ENCODE measurements at places on chromosomes 1 and 21.
A peak's percentile ranks its signal among the peaks of the same experiment; 100 is the strongest.

DNA sequence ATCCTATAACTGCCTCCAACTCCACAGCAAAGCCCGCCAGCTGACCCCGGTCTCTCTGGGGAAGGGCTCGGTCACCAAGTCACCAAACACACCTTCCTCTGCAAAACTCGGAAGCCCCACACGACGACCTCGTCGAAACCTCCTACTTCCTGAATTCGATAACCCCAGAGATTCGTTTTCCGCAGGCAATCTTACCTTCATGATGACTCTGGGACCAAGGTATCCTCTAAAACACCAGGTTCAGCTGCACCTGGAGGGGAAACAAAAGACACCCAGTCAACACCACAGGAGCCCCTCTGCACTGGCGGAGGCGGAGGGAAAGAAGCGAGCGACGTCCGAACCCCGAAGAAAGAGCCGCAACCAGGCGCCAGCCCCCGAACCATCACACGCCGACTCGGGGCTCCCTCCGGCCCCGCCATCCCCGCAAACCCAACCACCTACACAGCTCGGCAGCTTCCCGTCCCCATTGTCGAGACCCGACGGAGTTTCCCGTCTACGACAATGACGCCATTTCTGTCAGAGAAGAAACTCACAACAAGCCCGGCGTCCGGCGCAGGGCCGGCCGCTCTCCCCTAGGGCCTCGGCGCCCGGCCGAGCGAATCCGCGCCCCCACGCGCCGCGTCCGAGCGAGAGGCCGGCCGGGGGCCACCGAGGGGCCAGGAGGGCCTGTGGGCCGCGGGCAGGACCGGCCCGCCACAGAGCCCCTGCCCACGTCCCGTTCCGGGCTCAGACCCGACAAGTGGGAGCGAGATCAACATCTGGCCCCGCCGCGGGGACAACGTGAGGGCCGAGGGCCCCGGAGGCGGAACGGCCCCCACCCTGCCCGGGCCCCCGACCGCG lies 1.0 kb downstream of the ARID4B start:
- DNase-seq = peak; percentile 71

GRCh38 chr1:39960431-39960958 lies 5.5 kb downstream of the MFSD2A start:
- DNase-seq = peak; percentile 66

GRCh38 chr1:225748529-225748928 lies 29.1 kb upstream of the SRP9 start:
- DNase-seq = no peak

- no peak for DNase-seq
These were observed 59.7 kb downstream of the MRPL37 start for GRCh38 chr1:54259546-54260140.

DNA sequence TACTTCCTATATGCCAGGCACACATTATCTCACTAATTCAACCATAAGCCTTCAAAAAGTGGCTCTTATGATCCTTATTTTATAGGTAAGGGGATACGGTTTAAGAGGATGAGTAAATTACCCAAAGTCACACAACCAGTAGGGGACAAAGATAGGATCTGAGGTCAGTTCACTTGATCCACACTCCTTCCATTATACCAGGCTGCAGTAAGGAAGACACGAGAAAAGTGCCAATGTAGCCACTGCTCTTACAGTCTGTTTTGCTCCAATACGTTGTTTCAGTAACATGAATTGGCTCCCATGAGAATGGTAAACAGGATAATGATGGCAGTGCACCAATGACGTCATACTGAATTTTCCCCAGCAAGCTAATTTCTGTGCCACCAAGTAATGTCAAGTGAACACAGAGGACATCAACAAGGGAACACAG lies 15.4 kb upstream of the GUCA2A start:
- DNase-seq = no peak

GRCh38 chr1:247647864-247648263 lies 31.7 kb downstream of the OR13G1 start:
- DNase-seq = no peak

- no peak for DNase-seq
These were observed at the start of gene PLD5 for GRCh38 chr1:242524571-242525359. PLD5 (minus strand) TSS chr1:242524697.

- peak; percentile 71 for DNase-seq
These were observed 97.2 kb upstream of the ARTN start for GRCh38 chr1:43836267-43836951.

- no peak for DNase-seq
These were observed 155.5 kb downstream of the KCNH1 start for GRCh38 chr1:210978316-210978973.

DNA sequence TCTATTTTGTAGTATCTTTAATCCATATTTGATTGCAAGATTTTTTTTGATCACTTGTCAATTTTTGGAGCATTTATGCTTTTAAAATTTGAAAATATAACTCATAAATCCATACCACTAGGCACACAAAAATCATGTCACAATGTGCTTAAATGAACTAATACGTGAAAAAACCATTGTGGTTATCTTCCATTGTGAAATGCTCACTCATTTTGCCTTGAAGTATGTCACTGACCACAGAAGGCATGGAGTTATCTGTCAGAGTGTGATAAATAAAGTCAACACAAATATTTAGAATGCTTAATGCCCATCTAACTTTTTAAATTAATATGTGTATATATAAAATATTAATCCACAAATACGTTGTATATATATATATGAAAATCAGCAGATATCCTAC lies 347.2 kb downstream of the PTPRC start:
- no peak for DNase-seq

- DNase-seq = no peak
These were observed 26.0 kb downstream of the RABIF start for GRCh38 chr1:202862679-202863560.

DNA sequence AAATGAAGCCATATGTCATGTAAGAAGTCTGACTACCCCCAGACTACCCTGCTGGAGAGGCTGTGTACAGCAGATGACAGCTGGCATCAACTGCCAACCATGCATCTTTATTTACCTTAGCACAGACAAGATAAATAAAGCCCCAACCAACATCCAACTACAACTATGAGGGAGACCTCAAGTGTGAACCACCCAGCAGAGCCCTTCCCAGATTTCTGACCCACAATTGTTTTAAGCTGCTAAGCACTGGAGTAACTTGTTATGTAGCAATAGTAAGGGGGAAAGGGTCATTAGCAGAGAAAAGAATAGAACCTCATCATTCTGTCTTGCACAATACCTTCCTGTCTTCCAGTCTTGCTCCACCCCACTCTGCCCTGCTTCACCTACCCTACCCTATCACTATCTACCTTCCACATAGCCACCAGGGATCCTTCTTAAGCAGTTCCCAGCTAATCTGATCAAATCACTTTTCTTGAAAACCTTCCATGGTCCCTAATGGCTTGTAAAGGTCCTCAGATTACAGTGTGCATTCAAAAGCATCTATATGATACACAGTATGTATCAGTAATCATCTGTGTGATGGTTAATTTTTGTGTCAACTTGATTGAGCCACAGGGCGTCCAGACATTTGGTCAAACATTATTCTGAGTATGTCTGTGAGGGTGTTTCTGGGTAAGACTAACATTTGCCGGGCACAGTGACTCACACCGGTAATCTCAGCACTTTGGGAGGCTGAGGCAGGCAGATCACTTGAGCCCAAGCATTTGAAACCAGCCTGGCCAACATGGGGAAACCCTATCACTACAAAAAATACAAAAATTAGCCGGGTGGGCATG lies 19.6 kb upstream of the RBM15 start:
- no peak for DNase-seq

DNA sequence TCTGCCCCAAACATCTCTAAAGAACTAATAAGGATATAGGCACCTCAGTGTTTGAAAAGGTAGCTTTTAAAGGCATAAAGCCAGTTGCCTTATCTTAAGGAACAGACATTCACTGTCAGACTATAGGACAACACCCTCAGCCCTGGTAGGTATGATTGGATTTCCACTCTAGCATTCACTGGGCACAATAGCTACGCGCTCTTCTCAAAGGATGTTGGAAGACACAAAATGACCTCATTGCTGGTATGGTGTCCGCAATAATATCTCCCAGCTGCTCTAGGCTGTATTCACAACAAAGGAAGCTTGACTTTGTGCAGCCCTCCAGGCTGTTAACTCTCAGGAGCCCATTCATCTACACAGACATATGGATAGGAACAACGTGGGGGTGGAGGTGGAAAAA lies 119.4 kb upstream of the CXADR start:
- DNase-seq = no peak

DNA sequence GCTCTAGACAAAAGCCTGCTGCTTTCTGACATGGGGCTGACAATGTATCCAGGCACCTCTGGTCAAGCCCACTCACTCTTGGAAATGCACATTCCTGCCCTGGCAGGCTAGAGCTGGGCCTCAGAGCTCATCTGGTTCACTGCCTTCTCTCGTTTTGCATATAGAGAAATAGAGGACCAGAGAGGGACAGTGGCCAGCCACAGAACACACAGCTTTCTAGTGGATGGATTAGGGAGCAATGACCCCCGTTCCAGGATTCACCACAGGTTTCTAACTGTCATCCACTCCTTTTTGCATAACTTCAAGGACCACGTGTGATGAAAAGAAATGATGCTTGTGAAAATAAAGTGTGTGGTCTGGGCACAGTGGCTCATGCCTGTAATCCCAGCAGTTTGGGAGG lies 129.6 kb upstream of the IGSF21 start:
- DNase-seq = no peak

- no peak for DNase-seq
These were observed 43.2 kb downstream of the ZSCAN20 start for GRCh38 chr1:33515607-33516006.

- DNase-seq = no peak
These were observed 41.7 kb downstream of the EXOC8 start for GRCh38 chr1:231295938-231296337.

DNA sequence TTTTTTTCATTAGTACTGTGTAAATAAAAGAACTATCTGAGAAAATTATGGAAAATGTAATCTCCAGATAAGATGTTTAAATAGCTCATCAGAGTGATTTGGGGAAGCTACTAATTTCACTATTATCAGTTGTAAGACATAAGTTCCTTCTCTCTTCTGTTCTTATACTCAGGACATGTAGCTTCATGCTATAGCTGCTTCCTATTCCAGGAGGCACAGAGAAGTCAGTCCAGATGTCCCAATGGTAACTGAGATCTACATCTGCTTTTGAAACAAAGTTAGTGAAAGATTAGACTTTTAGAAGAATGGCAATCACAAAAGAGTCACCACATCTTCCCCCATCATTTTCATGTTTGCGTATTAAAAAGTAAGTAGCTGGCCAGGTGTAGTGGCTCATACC lies 5.6 kb downstream of the MAP3K21 start:
- no peak for DNase-seq

DNA sequence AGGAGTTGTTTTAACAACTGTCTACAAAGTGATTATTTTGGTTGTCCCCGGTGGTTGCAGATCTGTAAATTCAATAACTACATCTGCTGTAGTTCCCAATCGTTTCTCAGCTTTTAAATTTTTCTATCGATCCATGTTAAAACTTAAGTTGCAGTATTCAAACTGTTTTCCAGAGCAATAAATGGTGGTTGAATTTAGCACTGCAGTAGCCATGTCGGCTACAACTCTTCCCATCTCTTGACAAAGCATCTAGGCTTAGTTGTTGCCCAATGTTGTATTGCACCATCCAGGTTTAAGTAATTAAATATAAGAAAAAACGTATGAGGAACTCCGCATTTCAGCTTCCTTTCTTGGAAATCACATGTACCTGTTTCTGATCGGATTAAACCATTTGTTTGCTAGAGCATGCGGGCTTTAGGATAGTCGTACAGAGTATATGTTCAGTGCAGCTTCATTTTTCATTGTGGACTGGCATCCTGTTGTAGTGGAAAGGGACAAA lies 996 bp downstream of the CNIH4 start:
- no peak for DNase-seq

- DNase-seq = no peak
These were observed 501 bp upstream of the DNAJC6 start for GRCh38 chr1:65308781-65309303.

- DNase-seq = no peak
These were observed 876 bp downstream of the SLAMF8 start for GRCh38 chr1:159827549-159827948.

- no peak for DNase-seq
These were observed 72.5 kb downstream of the SYDE2 start for GRCh38 chr1:85128316-85128715.

DNA sequence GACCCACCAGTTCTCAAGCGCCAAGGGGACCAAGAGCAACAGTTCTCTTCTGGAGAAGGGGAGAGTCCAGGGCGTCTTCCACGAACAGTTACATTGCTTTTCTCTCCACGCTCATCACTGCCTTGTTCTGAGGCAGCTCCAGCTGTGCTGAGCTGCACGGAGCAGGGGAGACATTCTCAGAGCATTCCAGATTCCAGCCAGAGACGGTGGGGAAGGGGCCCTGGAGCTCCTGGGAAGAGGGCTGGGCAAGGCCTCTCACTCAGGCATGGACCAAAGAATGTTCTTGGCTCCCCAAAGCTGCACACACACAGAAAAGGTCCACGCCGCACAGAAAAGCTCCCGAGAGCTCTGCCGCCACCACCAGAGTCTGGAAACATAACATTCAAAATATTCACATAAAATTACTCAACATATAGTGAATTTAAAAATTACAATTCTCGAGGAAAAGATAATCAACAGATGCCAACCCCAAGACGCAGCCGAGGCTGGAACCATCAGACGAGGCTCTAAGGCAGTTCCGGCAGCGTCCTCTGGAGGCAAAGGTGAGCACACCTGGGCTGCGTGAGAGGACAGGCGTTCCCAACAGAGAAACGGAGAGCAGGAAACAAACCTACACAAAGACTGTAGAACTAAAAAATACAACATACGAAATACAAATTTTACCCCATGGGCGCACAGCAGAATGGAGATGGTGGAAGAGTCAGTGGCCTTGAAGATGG lies 40.5 kb downstream of the UBE2G2 start:
- DNase-seq = no peak

GRCh38 chr1:25099343-25099951 lies 132.9 kb downstream of the SYF2 start:
- peak; percentile 33 for DNase-seq

DNA sequence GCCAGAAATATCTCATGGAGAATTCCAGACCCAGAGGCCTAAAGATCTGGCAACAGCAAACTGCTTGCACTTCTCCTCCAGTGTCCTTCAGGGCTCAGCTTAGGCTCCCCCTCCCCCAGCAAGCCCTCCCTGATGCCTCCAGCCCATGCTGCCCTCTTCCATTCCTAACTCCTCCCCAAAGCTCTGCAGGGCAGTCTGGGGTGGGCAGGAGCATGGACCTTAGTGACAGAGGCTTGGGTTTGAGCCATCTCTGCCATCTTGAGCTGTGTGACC lies 436.8 kb downstream of the PTPRU start:
- DNase-seq = no peak

DNA sequence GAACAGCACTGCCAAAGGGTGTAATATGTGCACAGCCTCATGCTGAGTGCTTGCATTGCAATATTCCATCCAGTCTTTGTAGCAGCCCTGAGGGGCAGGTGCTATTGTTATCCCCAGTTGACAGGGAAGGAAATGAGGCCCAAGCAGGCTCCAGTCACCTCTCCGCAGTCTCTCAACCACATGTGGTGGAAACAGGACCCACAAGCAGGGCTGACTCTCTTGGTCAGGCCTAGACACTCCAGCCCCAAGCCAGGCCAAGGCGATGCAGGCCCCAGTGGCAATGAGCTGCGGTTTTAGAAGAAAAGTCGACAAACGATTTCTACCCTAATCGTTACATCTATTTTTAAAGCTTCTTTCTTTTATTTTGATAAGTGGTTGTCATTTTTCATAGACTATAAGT lies 52.6 kb upstream of the GADD45A start:
- DNase-seq = no peak

Measured in CD4-positive, alpha-beta T cell treated with Interleukin-1 beta for 1 hour (primary cell).